ENCODE measurements at places on chromosomes 5 and 9. TPM values are rescaled to one million over a fixed set of nuclear protein-coding genes. Genes with fewer than 3 reads are reported as not detected.
A peak's percentile ranks its signal among the peaks of the same experiment; 100 is the strongest.

Gene C5
- 14.9 TPM for total RNA-seq

DNA sequence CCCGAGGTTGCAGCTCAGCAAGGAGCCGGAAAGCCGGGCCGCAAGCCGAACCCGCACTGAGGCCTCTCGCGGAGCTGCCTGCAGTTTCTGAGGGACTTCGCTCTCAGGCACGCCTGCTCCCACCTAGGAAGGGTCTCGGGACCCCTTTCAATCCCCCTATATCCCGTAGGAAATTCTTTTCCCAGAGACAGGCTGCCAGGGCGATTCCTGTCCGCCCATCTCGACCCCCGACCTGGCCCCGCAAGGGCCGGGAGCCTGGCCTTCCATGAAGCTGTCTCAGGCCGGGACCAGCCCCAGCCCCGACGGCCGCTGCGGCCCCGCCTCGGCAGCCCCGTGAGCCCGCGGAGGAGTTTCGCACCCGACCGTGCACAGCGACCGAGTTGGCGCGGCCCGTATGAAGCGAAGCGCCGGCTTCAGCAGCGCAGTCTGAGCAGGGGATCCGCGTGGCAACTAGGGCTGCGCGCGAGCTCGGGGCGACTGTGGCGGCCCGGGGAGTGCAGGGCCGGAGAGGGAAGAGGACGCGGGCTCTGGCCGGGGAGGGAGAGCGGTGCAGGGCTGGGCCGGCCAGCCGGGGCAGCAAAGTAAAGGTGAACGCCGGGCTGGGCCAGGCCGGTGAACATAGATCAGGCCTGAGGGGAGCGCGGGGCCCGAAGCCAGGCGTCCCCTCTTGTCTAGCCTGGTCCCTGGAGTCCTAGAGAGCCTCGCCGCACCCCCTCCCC lies 977 bp upstream of the PRDM12 start:
- H3K27ac ChIP-seq, result no peak overlapping the region
- DNase-seq, result no peak
- H3K27me3 ChIP-seq, result peaks cover 6% of the 10 kb centered on the region
- no peak overlapping the region for H3K4me3 ChIP-seq

GRCh38 chr9:104784098-104784497 lies 20.2 kb downstream of the NIPSNAP3B start:
- no peaks in the 10 kb centered on the region for H3K27me3 ChIP-seq
- no peak overlapping the region for H3K27ac ChIP-seq
- DNase-seq, result no peak
- no peaks in the 10 kb centered on the region for H3K4me1 ChIP-seq
- no peaks in the 10 kb centered on the region for H3K36me3 ChIP-seq

- no peaks in the 10 kb centered on the region for H3K36me3 ChIP-seq
- peaks cover 9% of the 10 kb centered on the region for H3K4me1 ChIP-seq
- no peak overlapping the region for H3K27ac ChIP-seq
- no peak overlapping the region for H3K4me3 ChIP-seq
- peak; percentile 30 for DNase-seq
These were observed 124.4 kb downstream of the SSBP2 start for GRCh38 chr5:81626524-81626923.

GRCh38 chr9:21443849-21444625 lies 3.8 kb downstream of the IFNA1 start:
- H3K36me3 ChIP-seq, result no peaks in the 10 kb centered on the region
- DNase-seq, result no peak
- H3K4me3 ChIP-seq, result no peak overlapping the region
- H3K27ac ChIP-seq, result no peak overlapping the region
- no peaks in the 10 kb centered on the region for H3K27me3 ChIP-seq
- H3K4me1 ChIP-seq, result no peaks in the 10 kb centered on the region

GRCh38 chr5:181217803-181218062 lies 5.3 kb upstream of the TRIM41 start:
- no peaks in the 10 kb centered on the region for H3K36me3 ChIP-seq
- peak overlapping the region; percentile 59 for H3K27ac ChIP-seq
- peak; percentile 69 for DNase-seq
- H3K27me3 ChIP-seq, result no peaks in the 10 kb centered on the region
- 0 out of 2 replicates have a peak, but pooled peaks cover 4% of the 10 kb centered on the region for H3K4me1 ChIP-seq
- peak overlapping the region; percentile 61 for H3K4me3 ChIP-seq

GRCh38 chr9:90180381-90180780 lies 462.2 kb downstream of the DIRAS2 start:
- no peaks in the 10 kb centered on the region for H3K36me3 ChIP-seq
- DNase-seq, result no peak
- no peak overlapping the region for H3K4me3 ChIP-seq
- no peak overlapping the region for H3K27ac ChIP-seq
- H3K4me1 ChIP-seq, result no peaks in the 10 kb centered on the region

GRCh38 chr5:10856071-10856470 lies 95.0 kb upstream of the DAP start:
- peaks cover 16% of the 10 kb centered on the region for H3K4me1 ChIP-seq
- peak overlapping the region; percentile 5 for H3K27ac ChIP-seq
- DNase-seq, result no peak
- H3K36me3 ChIP-seq, result no peaks in the 10 kb centered on the region
- no peaks in the 10 kb centered on the region for H3K27me3 ChIP-seq

GRCh38 chr9:99592834-99593574 lies 228.7 kb upstream of the NR4A3 start:
- no peaks in the 10 kb centered on the region for H3K4me1 ChIP-seq
- DNase-seq, result no peak
- H3K36me3 ChIP-seq, result no peaks in the 10 kb centered on the region
- H3K27me3 ChIP-seq, result no peaks in the 10 kb centered on the region
- no peak overlapping the region for H3K4me3 ChIP-seq
- H3K27ac ChIP-seq, result no peak overlapping the region

GRCh38 chr9:602716-603115 lies 238.8 kb upstream of the DMRT1 start:
- H3K36me3 ChIP-seq, result no peaks in the 10 kb centered on the region
- H3K4me3 ChIP-seq, result no peak overlapping the region
- H3K27ac ChIP-seq, result no peak overlapping the region
- H3K27me3 ChIP-seq, result no peaks in the 10 kb centered on the region
- DNase-seq, result no peak
- peaks cover 5% of the 10 kb centered on the region for H3K4me1 ChIP-seq

Measured in Caco-2 (cell line).